Progenitor cell of endocrine pancreas (in vitro differentiated cells): ENCODE measurements at places on chromosomes 5 and 9. TPM values are rescaled to one million over a fixed set of nuclear protein-coding genes. Genes with fewer than 3 reads are reported as not detected.
A peak's percentile ranks its signal among the peaks of the same experiment; 100 is the strongest.

GRCh38 chr9:28287455-28287854 lies 714.2 kb upstream of the C9orf72 start:
- no peak overlapping the region for H3K4me3 ChIP-seq
- no peaks in the 10 kb centered on the region for H3K4me1 ChIP-seq
- no peak for DNase-seq
- no peaks in the 10 kb centered on the region for H3K27me3 ChIP-seq
- no peak overlapping the region for H3K27ac ChIP-seq

GRCh38 chr9:116589392-116590354 lies 97.4 kb upstream of the TRIM32 start:
- no peak overlapping the region for H3K4me3 ChIP-seq
- no peaks in the 10 kb centered on the region for H3K27me3 ChIP-seq
- no peak for DNase-seq
- peaks cover 8% of the 10 kb centered on the region for H3K36me3 ChIP-seq
- no peaks in the 10 kb centered on the region for H3K4me1 ChIP-seq
- no peak overlapping the region for H3K27ac ChIP-seq

- peak; percentile 40 for DNase-seq
- no peak overlapping the region for H3K27ac ChIP-seq
- H3K27me3 ChIP-seq, result peaks cover 7% of the 10 kb centered on the region
- H3K36me3 ChIP-seq, result peaks cover 2% of the 10 kb centered on the region
- peaks cover 9% of the 10 kb centered on the region for H3K4me1 ChIP-seq
- H3K4me3 ChIP-seq, result no peak overlapping the region
Observed at GRCh38 chr5:160434022-160434531, 12.4 kb downstream of the PTTG1 start.

DNA sequence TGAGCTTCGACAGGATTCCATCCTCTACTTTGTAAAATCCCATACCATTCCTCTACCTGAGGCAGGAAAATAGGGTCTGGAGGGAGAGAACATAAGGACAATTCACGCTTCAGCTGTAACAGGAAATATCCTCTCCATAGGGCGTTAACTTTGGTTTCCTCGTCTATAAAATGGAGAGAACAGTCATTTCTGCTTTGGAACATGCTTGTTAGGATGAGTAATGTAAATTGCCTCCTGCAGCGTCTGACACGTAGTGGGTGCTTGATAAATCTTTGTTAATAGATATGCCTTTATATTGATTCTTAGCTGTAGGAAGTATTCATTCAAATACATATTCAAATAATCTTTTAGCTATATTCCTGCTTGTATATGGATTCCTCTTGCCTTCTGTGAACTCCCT lies 711 bp upstream of the SUB1 start:
- no peak for DNase-seq
- H3K27me3 ChIP-seq, result no peaks in the 10 kb centered on the region
- H3K4me3 ChIP-seq, result peak overlapping the region; percentile 89

DNA sequence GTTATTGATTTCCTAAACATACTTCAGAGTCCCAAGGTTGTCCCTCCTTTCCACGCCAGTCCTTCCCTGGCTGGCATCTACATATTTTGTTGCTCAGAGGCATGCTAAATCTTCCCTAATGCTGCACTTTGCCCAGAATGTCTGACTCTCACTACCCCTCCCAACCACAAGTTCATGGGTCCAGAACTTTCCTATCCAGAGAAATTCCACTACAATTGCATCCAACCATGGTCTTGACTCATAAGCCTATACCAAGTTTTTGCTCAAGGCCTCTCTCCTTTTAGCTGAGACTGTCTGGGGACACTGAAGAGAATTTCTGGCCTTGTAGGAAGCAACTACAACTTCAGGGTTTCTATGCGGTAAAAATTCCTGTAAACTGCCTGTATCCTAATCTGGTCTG lies 206.3 kb downstream of the BNC2 start:
- H3K4me3 ChIP-seq, result no peak overlapping the region
- H3K36me3 ChIP-seq, result no peaks in the 10 kb centered on the region
- DNase-seq, result no peak
- H3K4me1 ChIP-seq, result peaks cover 2% of the 10 kb centered on the region

- H3K36me3 ChIP-seq, result no peaks in the 10 kb centered on the region
- H3K4me1 ChIP-seq, result no peaks in the 10 kb centered on the region
- DNase-seq, result no peak
- H3K27me3 ChIP-seq, result peaks cover 16% of the 10 kb centered on the region
- H3K27ac ChIP-seq, result no peak overlapping the region
- no peak overlapping the region for H3K4me3 ChIP-seq
Observed at GRCh38 chr9:86563936-86564335, 209.7 kb upstream of the TUT7 start.

DNA sequence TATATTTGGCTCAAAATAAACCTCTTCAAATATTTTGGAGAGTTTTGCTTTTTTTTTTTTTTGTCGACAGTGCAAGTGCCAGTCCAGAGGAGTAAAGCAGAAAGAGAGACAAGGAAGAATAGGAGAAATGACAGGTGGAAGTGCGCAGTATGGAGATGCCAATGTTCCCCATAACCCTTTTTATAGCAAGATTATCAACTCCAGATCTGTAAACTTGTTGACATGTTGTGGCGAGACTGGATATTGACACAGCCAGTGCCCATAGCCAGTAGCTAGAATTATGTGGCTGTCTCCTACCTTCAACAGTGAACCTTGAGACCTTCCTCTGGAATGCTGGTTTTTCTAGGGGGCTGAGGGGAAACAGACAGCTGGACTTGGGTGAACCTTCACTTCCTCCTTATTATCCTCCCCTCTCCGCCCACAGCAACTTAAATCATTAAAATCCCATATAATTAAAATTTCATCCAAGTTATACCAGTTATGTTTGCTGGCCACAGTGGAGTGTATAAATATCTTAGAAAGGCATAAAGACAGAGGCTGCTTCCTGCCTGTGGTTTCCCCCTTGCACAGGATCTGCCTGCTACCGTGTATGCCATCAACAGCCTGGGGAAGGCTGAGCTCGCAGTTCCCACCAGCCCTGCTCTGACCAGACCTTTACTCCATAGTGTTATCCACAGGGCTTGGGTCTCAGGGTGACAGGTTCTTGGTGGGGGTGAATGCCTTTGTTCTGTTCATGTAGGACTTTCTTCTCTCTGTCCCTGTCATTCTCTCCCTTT lies 112.3 kb upstream of the ANKH start:
- no peak overlapping the region for H3K4me3 ChIP-seq
- no peaks in the 10 kb centered on the region for H3K36me3 ChIP-seq
- no peak overlapping the region for H3K27ac ChIP-seq
- no peaks in the 10 kb centered on the region for H3K4me1 ChIP-seq

- no peaks in the 10 kb centered on the region for H3K36me3 ChIP-seq
- DNase-seq, result no peak
- H3K4me1 ChIP-seq, result peaks cover 3% of the 10 kb centered on the region
Observed at GRCh38 chr5:143770450-143770849, 41.5 kb upstream of the HMHB1 start.

- H3K27me3 ChIP-seq, result no peaks in the 10 kb centered on the region
- no peak for DNase-seq
- peak overlapping the region; percentile 23 for H3K27ac ChIP-seq
- no peak overlapping the region for H3K4me3 ChIP-seq
- H3K36me3 ChIP-seq, result no peaks in the 10 kb centered on the region
- no peaks in the 10 kb centered on the region for H3K4me1 ChIP-seq
Observed at GRCh38 chr5:69024241-69024651, 69.6 kb upstream of the SLC30A5 start.

DNA sequence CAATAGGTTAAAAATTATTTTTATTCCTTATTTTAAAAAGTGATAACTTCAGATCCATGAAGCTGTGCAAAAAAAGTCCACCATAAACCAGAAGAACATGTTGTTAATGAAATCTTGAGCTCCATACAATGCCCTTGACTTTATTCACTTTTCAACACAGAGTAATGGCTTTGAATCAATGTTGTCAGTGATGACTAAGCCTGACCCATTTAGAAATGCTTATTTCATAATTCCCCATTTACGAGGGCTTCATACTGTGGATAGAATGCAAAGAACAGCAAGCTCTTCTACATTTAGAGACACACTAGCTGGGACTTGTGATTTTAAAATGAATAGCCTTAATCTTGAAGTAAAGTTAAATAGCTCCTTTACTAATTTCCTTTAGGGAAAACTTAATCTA lies 25.7 kb upstream of the IL9 start:
- no peak for DNase-seq
- no peaks in the 10 kb centered on the region for H3K4me1 ChIP-seq
- H3K27ac ChIP-seq, result no peak overlapping the region
- peaks cover 63% of the 10 kb centered on the region for H3K27me3 ChIP-seq
- H3K36me3 ChIP-seq, result no peaks in the 10 kb centered on the region

- H3K27ac ChIP-seq, result no peak overlapping the region
- no peak overlapping the region for H3K4me3 ChIP-seq
- no peak for DNase-seq
- H3K36me3 ChIP-seq, result no peaks in the 10 kb centered on the region
Observed at GRCh38 chr5:39427229-39427628, 2.4 kb upstream of the DAB2 start.

DNA sequence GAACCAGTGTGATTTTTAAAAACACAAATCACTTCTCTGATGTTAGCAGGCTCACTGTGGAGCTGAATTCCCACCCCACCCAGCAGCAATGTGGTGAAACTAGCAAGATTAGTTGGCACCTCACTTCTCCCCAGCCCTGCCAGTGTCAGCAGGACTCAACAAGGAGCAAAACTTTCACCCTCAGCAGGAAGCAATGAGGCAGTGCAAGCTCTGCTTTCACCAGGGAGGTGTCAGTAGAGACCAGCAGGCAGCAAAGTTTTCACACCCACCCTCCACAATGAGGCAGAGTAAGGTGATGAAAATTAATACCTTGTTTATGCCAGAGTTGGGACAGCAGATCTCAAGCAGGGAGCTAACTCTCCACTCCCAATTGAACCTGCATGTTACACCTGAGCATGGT lies 565.0 kb downstream of the CETN3 start:
- no peak overlapping the region for H3K4me3 ChIP-seq
- H3K36me3 ChIP-seq, result no peaks in the 10 kb centered on the region
- DNase-seq, result no peak
- peaks cover 7% of the 10 kb centered on the region for H3K4me1 ChIP-seq
- H3K27me3 ChIP-seq, result no peaks in the 10 kb centered on the region

DNA sequence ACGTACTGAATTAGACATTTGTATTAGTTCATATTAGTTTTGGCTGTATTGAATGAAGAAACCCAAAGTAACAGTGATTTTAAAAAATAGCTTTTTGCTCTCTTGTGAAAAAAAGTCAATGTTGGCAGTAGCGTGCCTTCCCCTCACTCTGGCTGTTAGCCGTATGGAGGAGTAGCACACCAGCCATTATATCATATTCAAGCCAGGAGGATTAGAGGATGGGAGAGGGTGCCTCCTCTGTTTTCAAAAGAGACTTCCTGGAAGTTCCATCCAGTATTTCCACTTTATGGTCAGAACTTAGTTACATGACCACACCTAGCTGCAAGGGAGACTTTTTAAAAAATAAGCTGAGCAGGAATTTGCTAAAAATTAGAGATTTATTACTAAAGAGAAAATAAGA lies 41.2 kb downstream of the GPR21 start:
- H3K4me3 ChIP-seq, result no peak overlapping the region
- H3K27me3 ChIP-seq, result no peaks in the 10 kb centered on the region
- H3K36me3 ChIP-seq, result peaks cover 18% of the 10 kb centered on the region
- no peak overlapping the region for H3K27ac ChIP-seq
- no peak for DNase-seq

DNA sequence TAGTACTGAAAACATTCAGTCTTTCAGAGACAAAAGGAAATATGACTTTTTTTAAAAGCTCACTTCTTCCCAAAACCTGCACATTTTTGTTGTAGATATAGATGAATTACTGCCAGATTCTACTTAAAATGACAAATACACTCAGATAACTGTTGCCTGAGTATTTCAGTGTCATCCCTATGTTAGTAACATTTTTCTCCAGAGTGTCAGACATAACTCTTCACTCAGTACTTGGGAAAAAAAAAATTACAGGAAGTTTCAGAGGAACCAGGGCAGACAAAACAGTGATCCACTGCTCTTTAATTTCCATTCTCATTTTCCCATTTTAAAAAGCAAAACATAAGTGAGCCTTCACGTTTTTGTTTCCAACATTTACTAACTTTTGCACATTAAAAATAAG lies 79.3 kb upstream of the ITGA1 start:
- no peak overlapping the region for H3K4me3 ChIP-seq
- H3K27me3 ChIP-seq, result no peaks in the 10 kb centered on the region
- H3K27ac ChIP-seq, result no peak overlapping the region
- peaks cover 32% of the 10 kb centered on the region for H3K4me1 ChIP-seq

GRCh38 chr5:151023047-151023615 lies 2.7 kb downstream of the GPX3 start:
- no peak overlapping the region for H3K27ac ChIP-seq
- H3K4me3 ChIP-seq, result no peak overlapping the region
- H3K4me1 ChIP-seq, result peaks cover 6% of the 10 kb centered on the region
- no peak for DNase-seq
- H3K27me3 ChIP-seq, result no peaks in the 10 kb centered on the region
- peaks cover 3% of the 10 kb centered on the region for H3K36me3 ChIP-seq

DNA sequence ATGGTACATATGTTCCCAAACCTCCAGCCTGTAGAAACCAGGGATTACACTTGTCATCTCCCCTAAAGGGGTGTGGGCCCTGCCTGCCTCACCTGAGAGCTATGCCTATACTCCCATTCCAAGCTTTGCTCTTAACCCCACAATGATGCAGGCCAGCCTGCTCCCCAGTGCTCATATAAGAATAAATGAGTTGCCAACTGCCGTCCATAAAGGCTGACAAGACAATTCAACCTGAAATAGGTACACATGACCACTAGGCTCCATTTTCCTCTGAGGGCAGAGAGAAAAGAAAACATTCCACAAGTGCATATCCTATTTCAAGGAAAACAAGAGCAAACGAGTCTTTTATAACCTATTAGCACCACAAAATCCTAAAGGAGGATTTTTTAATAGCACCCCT lies 28.4 kb downstream of the SKP1 start:
- H3K27me3 ChIP-seq, result no peaks in the 10 kb centered on the region
- DNase-seq, result no peak
- peaks cover 9% of the 10 kb centered on the region for H3K36me3 ChIP-seq
- peaks cover 11% of the 10 kb centered on the region for H3K4me1 ChIP-seq
- no peak overlapping the region for H3K27ac ChIP-seq

TMC1 gene
- not detected in 2 replicates for total RNA-seq

MSANTD3 gene
- 39.8 and 44.2 TPM in 2 replicates for total RNA-seq

SMIM33 gene
- not detected in 2 replicates for total RNA-seq

CEL gene
- 5.2 and 5.4 TPM in 2 replicates for total RNA-seq

LRRC26 gene
- 0.89 and 1.00 TPM in 2 replicates for total RNA-seq

FYB1 gene
- not detected in 2 replicates for total RNA-seq

PKD2L2 gene
- total RNA-seq, result not detected in 2 replicates

TOPORS gene
- total RNA-seq, result 20.7 and 21.6 TPM in 2 replicates

GDA gene
- 5.5 and 5.8 TPM in 2 replicates for total RNA-seq

SLC6A7 gene
- not detected in 2 replicates for total RNA-seq

FOXD4L5 gene
- total RNA-seq, result 0.24 and 0.29 TPM in 2 replicates
